ENCODE measurements at places on chromosomes 5 and 9.
A peak's percentile ranks its signal among the peaks of the same experiment; 100 is the strongest.

DNA sequence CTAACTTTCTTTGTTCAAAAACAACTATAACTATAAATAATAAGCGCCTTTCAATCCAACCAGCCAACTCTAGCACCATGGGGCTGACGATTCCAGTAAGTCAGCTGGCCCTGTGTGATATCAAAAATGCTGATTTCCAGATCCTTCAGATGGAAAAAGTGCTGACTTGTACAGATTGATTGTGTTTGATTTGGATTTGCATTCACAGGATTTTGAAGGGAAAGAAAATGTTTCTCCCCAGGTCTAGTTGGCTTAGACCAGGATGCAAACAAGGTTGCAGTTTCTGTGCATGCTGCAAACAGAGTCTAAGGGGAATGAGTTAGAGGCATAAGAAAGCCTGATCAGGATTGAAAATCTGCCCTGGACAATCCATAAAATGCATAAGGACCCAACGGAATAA, 68.9 kb downstream of the SLC1A3 start:
- DNase-seq, result no peak

- DNase-seq, result no peak
These were observed 8.3 kb upstream of the CXXC5 start for GRCh38 chr5:139639619-139640380.

GRCh38 chr5:83517072-83517687, 45.6 kb downstream of the VCAN start:
- no peak for DNase-seq

GRCh38 chr9:130780865-130781504, 54.1 kb upstream of the ABL1 start:
- no peak for DNase-seq

DNA sequence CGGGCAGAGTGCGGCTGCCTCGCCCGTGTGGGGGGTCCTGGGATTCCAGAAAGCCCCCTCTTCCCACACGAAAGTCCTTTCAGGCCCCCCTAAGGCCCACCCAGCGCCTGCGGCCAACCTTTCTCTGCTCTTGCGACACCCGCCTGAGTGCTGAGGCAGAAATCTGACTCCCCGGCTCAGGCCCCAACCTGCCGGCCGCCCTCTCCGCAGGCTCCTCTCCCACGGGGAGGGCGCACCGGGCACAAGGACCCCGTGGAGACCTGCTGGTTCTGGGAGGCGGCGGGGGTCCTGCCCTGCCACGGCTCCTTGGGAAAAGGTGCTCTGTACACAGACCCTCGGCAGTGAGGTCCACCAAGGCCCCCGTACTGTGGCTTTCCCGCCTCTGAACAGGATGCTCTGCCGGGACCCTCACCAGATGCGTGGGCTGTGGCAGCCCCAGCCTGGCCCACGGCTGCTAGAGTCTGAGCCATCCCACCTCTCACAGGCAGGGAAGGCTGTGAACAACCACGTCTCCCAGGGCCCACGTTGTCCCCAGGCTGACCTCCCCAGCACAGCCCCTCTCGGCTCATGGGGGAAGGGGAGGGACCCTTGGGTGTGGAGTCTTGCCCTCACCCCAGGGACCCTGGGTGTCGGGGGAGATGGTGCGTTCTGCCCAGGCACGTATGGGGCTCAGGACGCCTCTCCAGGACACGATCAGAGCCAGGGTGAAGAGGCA, 41.5 kb upstream of the EGFL7 start:
- DNase-seq, result no peak

GRCh38 chr5:89105836-89106235, 222.9 kb upstream of the MEF2C start:
- no peak for DNase-seq

- no peak for DNase-seq
These were observed 134.5 kb downstream of the MTX3 start for GRCh38 chr5:79856456-79857055.

DNA sequence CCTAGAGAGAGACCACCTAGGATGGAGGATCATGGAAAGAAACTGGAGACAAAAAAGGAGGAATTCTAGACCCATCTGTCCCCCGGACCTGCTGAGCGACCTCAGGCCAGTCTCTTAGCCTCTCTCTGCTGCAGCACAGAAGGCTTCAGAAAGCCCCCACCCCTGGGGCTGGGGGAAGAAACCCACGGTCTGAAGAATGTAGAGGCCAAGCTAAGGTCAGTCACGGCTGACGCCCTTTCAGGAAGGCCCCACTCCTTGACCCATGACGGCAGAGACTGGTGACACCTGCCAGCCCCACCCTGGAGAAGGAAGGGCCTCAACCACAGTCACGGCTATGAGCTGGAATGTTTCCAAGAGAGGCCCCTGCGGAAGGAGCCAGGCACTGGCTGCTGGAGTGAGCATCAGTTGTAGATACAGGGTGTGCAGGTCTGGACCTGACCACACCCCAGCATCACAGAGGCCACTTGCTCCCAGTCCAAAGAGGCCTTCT, 120.5 kb upstream of the BOD1 start:
- DNase-seq, result peak; percentile 69

DNA sequence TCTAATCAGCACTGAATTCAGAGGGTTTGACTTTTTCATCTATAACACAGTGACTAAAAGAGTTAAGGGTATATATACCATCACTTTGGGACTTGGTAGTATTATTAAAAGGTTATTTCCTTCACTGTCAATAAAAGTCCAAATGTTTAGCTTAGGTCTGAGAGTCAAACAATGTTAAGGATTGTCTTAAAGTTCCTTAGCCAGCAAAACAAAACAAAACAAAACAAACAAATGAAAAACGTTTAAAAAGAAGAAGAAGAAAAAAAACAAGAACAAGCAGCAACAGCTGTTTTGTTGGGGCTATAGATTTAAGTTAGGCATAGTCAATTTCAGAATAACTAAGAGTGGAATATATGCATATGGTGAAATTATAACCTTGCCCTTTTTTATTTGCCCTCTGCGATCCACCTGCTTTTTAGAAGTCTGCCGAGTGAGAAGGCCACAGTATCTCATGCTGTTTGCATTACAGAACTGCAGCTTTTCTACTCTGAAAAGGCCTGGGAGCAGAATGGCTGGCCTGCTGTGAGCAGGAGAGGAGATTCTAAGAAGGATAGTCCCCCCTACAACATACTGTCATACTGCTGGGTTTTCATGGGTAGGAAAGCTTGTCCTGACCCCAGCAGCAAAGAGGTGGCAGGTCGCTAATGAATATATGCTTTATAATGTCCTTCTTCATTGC, 141.7 kb downstream of the NTRK2 start:
- DNase-seq, result no peak

- DNase-seq, result peak; percentile 19
These were observed 590.4 kb upstream of the PTGER4 start for GRCh38 chr5:40089269-40089668.

- no peak for DNase-seq
These were observed 277.5 kb downstream of the MARCHF11 start for GRCh38 chr5:15902066-15902465.

DNA sequence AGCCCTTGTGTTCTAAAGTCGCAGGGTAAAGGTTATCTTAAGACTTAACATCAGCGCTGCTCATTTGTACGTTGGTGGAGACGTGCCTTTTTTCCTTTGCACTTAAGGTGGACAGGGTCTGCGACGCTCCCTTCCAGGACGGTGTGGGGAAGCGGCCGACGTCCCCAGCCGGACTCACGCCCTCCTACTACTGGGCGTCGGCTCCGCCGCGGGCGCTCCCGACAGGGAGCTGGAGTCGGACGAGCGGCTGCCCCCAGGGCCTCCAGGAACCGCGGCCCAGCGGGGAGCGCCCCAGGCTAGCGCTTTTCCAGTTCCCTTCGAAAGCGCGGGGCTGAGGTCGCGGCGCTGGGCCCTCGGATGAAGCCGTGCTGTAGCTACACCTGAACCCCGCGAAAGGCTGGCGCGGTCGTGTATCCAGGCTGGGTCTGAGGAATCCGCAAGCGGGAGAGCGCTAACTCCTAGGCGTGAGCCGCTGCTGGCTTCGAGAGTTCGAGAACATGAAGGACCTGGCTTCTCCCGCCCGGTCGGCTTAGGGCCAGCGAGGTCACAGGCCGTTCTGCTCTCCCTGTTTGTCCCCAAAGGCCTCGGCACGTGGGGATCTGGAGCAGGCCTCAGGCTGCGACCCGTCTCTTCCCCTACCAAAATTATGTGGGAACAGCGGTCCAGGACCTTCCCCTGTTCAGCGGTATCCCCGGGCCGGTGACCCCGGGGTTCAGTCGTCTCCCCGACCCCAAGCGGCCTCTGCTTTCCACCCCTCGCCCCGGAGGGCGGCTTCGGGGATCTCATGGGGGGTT, 3.8 kb upstream of the DMRT3 start:
- DNase-seq, result peak; percentile 17

DNA sequence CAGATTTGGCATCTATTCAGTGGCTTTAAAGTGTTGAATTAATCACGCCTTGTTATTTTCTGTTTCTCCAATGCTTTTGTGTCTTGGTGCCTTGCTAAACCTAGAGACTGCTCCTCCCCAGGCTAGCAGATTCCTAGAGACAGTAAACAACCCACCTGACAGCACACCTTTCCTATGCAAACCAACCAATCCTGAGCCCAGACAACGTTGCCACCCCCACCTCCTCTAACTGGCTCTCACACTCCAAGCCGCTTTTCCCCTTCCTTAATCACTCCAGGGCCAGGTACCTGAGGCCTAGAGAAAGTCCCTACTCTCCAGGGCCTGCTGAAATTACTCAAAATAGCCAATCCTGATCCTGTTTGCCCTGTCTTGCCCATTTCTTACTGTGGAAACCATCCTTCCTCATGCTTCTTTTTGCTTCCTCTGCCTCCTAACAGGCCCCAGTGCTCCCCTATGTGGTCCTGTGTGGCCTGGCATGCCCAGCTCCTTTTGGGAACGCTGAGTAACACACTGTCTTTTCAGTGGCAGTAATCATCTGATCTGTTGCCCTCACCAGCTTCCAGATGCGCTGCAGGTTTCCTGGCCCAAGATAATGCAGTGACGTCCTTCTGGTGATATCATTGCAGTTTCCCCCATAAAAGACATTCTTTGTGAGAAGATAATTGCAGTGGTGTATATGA, 53.4 kb downstream of the GAS1 start:
- DNase-seq, result no peak

DNA sequence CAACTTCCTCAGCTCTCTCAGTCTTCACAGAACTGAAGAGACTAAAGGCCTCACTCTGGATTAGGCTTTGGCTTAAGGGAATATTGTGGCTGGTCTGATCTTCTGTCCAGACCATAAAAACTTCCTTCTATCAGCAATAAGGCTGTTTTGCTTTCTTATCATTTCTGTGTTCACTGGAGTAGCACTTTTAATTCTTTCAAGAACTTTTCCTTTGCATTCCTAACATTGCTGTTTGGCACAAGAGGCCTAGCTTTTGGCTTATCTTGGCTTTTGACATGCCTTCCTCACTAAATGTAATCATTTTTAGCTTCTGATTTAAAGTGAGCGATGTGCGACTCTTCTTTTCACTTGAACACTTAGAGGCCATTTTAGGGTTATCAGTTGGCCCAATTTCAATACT, 88.7 kb upstream of the ACOT12 start:
- no peak for DNase-seq

- DNase-seq, result no peak
These were observed 22.2 kb upstream of the ASS1 start for GRCh38 chr9:130422546-130422945.

DNA sequence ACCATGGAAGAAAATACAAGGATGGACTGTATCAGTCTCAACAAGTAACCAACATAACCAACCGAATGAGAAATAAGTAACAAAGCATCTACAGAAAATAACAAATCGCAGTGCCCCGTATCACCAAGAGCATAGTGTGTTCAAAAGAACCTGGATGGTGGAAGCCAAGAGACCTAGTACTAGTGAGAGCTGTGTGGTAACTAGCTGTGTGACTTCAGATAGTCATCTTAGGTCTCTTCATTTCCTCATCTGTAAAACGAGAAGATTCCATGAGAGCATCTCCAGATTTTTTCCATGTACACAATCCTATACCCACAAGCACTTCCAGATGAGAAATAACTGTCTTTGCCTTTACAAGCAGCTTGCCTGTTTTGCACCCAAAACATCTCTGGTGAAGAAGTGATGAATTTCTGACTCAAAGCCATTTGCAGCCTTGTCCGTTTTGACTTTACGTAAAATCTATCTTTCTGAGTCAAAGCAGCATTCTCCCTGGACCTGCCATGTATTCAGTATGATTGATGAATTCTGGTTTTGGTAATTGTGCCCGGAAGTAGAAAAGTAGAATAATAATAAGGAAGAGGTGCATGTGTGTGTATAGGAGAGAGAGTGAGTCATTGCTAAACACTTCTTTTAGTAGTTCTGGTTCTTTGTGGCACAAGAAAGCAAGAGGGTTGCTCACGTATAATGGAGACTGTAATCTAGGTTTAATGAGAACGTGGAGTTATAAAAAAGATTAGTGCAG, 41.0 kb downstream of the AOPEP start:
- DNase-seq, result no peak

DNA sequence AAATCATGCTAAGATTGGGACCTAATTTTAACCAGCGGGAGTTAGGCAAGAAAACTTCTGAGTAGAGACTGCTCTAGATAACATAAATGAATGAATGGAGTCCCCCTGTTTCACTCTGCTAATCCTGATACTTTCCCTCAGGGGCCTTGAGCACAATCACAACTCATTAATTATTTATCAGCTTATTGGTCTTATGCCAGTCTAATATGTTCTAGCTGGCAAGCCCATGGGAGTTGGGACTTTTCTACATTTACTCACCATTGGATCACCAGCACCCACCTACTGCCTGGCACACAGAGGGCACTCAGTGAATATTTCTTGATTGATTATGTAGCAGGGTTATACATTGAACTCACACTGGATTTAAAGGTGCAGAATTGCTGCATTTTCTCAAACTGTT, 13.5 kb upstream of the TMED7 start:
- no peak for DNase-seq

- peak; percentile 58 for DNase-seq
These were observed at the start of gene IL7R for GRCh38 chr5:35856765-35857351. TSS of gene IL7R (plus strand) at chr5:35856891. CDS start at chr5:35856978, 87 bp downstream.

DNA sequence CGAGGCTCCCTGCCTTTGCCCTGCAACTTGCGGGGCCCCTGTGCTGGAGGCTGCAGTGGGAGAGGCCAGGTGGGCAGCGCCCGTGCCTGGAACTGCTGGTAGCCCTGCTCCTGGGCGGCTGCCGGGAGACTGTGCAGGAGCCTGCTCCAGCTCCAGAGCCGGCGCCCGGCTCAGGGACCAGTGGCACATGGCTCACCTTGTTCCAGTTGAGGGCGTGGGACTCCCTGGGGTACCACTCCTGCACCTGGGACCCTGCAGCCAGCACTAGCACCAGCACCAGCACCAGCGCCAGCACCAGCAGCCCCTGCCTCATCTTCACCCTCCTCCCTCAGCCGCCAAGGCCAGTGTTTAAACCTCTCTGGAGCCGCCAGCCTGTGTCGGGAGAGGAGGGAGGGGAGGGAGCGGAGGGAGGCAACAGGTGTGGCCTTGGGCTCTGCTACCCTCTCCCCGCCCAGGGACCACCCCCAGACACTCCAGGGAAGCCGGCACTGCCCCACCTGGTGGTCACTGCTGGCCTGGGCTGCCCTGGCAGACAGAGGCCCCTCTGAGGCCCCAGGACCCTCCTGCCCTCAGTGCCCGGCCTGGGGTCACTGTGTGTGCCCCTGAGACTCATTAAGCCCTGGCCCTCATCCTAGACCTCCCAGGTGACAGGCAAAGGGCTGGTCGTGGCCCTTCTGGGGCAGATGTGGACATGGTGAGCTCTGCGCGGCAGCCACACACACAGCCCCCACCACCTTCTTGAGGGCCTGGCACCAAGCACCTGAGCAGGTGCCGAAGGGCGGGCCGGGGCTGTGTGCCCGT, at the start of gene LCN10:
TSS of gene LCN10 (minus strand) at position 350 of the 801 bp plus-strand sequence. CDS start at position 313, 37 bp downstream.
- no peak for DNase-seq

Measured in hematopoietic multipotent progenitor cell treated with erythropoietin and hydrocortisone succinate and interleukin-3 and kit ligand, for 6 days (in vitro differentiated cells).